Stimulated activated CD8-positive, alpha-beta memory T cell treated with anti-CD3 and anti-CD28 coated beads, Interleukin-15, amount 100 ng/mL, for 24 hours (primary cell): ENCODE measurements at places on chromosomes 12 and 14.

GRCh38 chr12:125089083-125089482 lies 23.8 kb downstream of the AACS start:
- no peak for DNase-seq

- peak; percentile 54 for DNase-seq
Observed at GRCh38 chr12:71685914-71686657, at the start of gene TMEM19. TSS of gene TMEM19 (plus strand) at chr12:71686082. CDS start at chr12:71686681, 599 bp downstream.

DNA sequence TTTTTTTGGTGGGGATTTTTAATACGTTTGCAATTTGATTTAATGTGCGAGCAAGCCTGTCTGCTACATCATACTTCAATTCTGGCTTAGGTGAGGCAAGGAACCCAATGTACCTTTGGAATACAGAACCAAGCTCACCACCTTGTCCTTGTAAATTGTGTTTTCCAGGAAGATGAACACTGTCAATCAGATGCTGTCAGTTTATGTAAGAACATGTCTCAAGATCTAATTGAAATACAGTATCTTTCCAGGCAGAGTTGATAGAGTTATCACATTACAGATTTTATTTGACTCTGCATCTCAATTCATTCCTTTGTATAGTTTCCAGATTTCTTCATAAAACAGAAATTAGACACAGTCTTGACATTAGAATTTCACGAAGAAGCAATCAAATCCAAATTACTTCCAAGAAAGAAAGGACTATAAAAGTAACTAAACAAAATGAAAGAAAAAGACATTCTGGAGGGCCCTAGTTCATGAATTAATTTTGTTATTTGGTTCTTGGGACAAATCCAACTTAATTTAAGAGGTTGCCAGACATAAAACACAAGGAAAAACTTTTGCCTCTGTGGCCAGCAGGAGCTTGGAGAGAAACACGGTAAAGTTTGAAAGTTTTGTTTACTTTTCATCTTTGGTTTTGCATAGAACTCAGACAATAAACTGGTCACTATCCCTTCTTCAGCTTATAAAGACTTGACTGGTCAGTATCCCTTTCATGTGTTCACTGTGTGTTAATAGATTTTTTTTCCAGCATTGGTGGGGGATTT lies 16.4 kb upstream of the MED13L start:
- DNase-seq: no peak

- DNase-seq: no peak
Observed at GRCh38 chr14:68462683-68463082, 330.2 kb downstream of the ZFP36L1 start.

GRCh38 chr12:99920353-99920960 lies 64.3 kb downstream of the ANKS1B start:
- no peak for DNase-seq

DNA sequence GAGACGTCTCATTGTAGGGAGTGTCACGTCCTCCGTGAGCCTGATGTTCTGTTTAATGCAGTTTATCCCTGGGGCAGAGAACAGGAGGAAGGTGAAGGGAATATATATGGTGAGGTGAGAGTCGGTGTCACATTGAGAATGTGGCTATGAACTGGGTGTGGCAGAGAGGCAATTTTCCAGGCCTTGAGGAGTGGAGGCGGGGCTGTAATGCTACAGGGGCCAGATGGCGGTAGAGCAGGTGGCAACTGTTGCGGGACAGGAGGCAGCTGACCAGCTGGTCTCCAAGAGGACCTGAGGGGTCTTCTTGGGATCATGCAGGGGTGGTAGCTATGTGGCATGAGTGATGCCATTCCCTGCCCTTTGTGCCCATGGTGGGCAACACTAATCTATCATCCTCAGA lies 59.6 kb downstream of the CACNA1C start:
- no peak for DNase-seq

GRCh38 chr14:58082011-58082410 lies 70.0 kb downstream of the ARMH4 start:
- no peak for DNase-seq

- DNase-seq: no peak
Observed at GRCh38 chr12:93002293-93003054, 73.4 kb upstream of the EEA1 start.

GRCh38 chr12:4449851-4450221 lies 4.2 kb upstream of the FGF6 start:
- DNase-seq: no peak

- DNase-seq: no peak
Observed at GRCh38 chr14:36834293-36834692, 172.6 kb downstream of the PAX9 start.

DNA sequence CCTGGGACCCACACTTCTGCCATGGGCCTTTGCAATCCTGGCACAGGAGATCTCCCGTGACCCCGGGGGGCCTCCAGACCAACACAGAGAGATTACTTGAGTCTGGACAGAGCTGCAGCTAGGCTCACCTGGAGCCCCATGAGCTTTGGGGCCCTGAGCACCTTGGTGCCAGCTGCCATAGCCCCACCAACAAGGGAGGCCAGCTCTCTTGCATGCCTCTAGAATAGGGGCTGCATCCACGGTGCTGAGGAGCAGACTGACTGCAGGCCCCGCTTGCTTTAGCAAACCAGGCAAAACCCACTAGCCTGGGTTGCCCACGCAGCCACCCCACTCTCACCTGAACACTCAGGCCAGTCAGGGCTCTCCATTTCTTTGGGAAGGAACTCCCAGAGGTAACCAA lies 3.7 kb upstream of the OR4N2 start:
- no peak for DNase-seq

DNA sequence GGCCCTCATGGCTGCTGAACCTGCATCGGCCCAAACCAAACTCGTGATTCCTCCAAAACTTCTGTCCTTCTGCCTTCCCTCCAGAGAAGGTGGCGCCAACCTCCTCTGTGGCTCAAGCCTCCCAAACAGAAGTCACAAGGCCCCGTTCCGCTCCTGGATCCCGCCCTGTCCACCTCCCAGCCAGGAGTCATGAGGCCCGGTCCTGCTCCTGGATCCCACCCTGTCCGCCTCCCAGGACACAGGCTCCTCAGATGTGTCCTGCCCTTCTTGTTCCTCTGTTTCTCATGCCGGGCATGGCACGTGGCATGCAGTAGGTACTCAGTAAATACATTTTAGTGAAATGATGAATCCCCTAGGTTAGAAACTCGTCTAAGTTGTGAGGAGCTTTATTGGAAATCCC lies 94.2 kb upstream of the SFSWAP start:
- no peak for DNase-seq

GRCh38 chr14:96042248-96042930 lies 3.2 kb downstream of the C14orf132 start:
- no peak for DNase-seq

DNA sequence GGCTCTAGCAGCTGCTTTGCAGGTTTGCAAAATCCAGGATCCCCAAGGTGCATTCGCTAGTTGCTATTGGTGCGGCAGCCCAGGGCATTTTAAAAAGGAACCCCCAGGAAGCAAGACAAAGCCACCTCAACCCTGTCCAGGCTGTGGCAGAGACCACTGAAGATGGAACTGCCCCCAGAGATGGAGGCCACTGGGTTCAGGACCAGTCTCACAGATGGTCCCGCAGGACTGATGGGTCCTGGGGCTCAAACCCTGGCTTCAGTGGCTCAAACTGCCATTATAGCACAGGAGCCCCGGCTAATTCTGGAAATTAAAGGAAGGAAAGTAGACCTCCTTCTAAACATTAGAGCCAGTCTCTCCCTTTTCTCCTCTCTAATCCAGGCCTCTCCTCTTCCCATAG lies 79.8 kb upstream of the TSPAN11 start:
- DNase-seq: no peak
